ENCODE measurements at places on chromosomes 6 and 20.

GRCh38 chr20:41655962-41656618 is 37.9 kb upstream of the CHD6 start:
- DNase-seq, result no peak

GRCh38 chr20:24668384-24668702 is 198.9 kb downstream of the SYNDIG1 start:
- DNase-seq, result no peak

- no peak for DNase-seq
Measured at GRCh38 chr6:21078497-21078896, 515.1 kb upstream of the SOX4 start.

- no peak for DNase-seq
Measured at GRCh38 chr6:112701201-112701600, 354.1 kb downstream of the RFPL4B start.

DNA sequence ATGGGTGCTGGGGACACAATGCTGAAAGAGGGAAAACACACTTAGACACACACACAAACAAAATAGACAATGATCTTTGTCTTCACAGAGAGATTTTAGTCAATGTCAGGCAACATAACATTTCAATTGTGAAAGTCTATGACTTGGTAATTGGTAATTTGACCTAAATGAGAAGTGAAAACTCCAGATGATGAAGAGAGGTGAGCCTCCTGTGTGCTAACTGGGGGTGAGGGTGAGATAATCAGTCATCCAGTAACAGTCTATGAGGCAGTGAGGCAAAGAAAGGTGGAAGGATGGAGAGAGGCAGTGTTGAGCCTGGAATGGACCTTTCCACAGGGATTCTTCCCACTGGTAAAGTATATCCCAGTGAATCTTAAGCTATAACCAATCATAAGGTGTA is 744.2 kb downstream of the MAFB start:
- no peak for DNase-seq

GRCh38 chr6:69263297-69263696 is 533.5 kb downstream of the LMBRD1 start:
- DNase-seq, result no peak

DNA sequence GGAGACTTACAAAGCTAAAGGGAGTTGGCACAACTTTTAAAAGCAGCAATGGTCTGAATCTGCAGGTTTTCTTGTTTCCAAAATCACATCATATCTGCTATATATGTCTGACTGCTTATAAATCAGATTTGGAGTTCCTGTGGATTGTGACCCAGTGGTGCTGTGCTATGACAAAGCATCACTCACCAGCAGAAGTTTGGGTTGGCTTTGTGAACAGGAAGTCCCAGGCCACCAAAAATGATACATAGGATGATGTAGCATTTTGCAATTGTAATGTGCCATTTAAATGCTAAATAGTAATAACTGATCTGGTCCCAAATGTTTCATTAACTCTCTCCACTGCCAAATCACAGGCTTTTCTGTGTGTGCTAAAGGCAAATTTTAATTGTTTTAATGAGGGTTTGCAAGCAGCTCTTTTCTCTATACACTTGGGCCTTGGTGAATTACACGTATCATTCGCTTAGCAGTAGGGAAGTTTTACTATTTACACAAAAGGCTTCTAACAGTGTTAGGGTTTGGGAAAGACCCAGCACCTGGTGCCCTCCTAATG is 60.8 kb downstream of the SYNDIG1 start:
- DNase-seq, result no peak

- DNase-seq, result no peak
Measured at GRCh38 chr6:40888456-40888990, 150.5 kb downstream of the UNC5CL start.

DNA sequence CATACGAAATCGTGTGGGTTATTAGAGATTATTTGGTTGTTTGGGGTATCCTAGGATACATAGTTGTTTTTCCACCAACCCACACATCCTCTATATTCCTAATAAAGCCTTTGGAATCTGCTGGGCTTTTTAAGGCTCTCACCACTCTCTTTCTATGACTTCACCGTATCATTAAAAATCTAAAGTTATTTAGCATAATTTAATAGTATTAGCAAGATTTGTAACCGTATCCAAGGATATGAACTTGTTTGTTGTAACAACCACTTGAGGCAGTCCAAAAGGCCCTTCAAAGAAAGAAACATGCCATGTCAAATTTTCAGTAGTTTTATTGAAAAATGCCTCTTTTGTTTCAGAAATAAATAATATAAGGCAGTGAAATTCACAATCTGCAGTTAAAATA is 121.8 kb downstream of the COL12A1 start:
- DNase-seq, result no peak

Data from activated CD8-positive, alpha-beta memory T cell treated with anti-CD3 and anti-CD28 coated beads, Interleukin-2, amount 50 U/mL, for 48 hours (primary cell).